GM23338 (cell line): ENCODE measurements at places on chromosomes 7 and 10. TPM values are rescaled to one million over a fixed set of nuclear protein-coding genes. Genes with fewer than 3 reads are reported as not detected.

The ARL3 gene
- total RNA-seq: 8.5 and 9.4 TPM in 2 replicates

The SHTN1 gene
- 6.7 and 8.8 TPM in 2 replicates for total RNA-seq

GRCh38 chr7:24191362-24191761 is 92.6 kb upstream of the NPY start:
- DNase-seq: no peak

DNA sequence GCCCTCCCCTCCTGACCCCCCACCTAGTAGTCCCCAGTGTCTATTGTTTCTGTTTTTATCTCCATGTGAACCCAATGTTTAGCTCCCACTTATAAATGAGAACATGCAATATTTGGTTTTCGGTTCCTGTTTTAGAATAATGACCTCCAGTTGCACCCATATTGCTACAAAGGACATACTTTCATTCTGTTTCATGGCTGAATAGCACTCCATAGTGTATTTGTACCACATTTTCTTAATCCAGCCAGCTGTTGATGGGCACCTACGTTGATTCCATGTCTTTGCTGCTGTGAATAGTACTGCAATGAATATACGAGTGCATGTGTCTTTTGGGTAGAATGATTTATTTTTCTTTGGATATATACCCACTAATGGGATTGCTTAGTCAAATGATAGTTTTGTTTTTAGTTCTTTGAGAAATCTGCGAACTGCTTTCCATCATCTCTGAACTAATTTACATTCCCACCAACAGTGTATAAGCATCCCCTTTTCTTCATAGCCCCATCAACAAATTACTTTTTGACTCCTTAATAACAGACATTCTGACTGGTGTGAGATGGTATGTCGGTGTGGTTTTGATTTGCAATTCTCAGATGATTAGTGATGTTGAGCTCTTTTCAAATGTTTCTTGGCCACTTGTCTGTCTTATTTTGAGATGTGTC is 128.4 kb upstream of the PHYHIPL start:
- DNase-seq: no peak

DNA sequence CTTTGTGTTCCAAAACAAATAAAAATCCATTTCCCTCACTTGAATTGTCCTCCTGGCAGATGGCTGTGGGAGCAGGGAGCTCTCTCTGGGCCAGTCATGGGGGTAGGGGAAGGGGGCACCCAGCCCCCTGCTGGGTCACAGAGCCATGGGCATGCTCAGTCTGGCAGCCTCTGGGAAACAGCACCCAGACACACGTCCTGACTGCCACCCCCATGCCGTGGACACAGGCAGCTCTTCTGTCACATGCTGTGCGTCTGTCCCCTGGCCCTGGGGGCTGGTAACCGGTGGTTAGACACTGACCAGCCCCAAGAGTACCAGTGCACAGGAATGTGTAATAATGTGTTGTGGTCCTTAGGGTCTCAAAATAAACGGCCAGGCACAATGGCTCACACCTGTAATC is 47.0 kb downstream of the RASGEF1A start:
- DNase-seq: no peak

DNA sequence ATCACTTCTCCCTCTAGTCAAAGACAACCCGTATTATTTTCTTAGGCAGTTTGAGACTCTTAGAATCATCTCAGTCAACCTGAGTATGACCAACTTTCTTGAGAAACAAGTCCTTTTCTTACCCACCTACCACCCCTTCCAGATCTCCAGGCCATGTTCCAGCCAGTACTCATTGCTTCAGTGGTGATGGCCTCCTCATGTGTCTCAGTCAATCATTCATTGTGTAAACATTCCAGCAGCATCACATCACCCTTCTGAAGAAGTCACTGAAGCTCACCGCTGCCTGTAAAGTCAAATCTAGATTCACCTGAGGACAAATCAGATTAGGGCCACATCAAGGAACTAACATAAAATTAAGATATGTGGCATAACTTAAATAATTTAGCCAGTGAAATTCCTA is 467.2 kb upstream of the NRP1 start:
- DNase-seq: no peak

The ASAH2 gene
- 0.04 and 0.17 TPM in 2 replicates for total RNA-seq

The CPXM2 gene
- total RNA-seq: 5.3 and 8.1 TPM in 2 replicates

The LIPJ gene
- 0.04 and 0.14 TPM in 2 replicates for total RNA-seq

DNA sequence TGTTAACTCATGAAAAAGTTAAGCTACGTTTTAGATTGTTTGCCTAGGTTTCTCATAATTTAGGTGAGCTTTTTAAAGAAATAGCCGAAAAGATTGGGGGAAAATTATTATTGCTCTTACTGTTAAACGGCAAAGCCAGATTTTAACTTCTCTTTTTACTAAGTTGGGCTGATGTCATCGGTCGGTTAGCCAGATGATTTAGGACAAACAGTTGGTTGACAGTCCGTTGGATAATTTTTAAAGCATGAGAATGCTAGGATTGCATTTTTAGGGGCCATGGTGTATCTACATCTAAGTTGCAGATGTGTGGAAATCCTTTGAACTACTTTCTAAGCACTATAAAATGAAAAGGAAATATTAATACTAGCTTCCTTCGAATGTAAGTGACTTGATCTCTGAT is 280.9 kb upstream of the AKR1E2 start:
- DNase-seq: no peak

- no peak for DNase-seq
Measured at GRCh38 chr10:7696545-7696944, 6.6 kb upstream of the ITIH2 start.

GRCh38 chr7:43479042-43479441 is 103.9 kb upstream of the STK17A start:
- DNase-seq: no peak

The OR6B1 gene
- total RNA-seq: not detected in 2 replicates

GRCh38 chr7:66557214-66558200 is 71.2 kb upstream of the KCTD7 start:
- peak; percentile 88 for DNase-seq

DNA sequence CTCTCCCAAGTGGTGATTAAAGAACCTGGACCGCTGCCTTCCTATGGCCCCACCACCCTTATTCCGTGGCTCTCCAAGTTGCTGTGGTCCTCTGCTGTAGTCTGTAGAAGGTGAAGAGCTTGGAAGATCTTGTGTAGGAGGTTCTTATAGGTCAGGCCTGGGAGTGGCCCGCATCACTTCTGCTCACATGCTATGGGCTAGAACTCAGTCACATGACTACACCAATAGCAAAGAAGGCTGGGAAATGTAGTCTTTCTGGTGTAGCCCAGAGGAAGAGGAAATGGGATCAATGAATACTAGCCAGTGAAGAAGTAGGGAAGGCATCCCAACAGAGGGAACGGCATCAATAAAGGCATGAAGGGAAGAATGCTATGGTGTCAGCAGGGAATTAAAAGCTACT is 41.3 kb upstream of the AOAH start:
- peak; percentile 54 for DNase-seq

The PDGFA gene
- total RNA-seq: 32.2 and 43.1 TPM in 2 replicates

The ASB10 gene
- not detected in 2 replicates for total RNA-seq

The OR2A5 gene
- total RNA-seq: not detected in 2 replicates

- DNase-seq: no peak
Measured at GRCh38 chr10:119233821-119234220, 26.4 kb downstream of the GRK5 start.

The CPED1 gene
- 0.17 and 0.23 TPM in 2 replicates for total RNA-seq
